ENCODE measurements at places on chromosomes 4 and X.

DNA sequence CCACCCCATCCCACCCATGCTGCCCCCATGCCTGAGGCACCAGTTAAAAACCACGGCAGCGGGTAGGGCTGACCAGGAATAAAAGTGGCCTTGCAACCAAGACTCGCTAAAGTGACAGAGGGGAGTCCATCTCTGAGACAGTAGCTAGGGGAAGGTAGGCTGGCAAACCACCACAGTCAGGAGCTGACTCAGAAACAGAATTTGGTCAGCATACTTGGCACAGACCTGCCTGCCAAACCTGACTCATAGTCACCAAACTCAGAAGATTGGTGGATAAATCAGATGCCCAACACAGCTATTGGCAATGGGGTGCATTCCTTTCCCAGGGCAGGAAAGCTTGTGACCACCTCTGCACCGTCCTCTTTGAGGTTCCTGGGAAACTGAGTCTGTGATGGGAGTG, 193.8 kb downstream of the BCOR start:
- peak; percentile 32 for DNase-seq

DNA sequence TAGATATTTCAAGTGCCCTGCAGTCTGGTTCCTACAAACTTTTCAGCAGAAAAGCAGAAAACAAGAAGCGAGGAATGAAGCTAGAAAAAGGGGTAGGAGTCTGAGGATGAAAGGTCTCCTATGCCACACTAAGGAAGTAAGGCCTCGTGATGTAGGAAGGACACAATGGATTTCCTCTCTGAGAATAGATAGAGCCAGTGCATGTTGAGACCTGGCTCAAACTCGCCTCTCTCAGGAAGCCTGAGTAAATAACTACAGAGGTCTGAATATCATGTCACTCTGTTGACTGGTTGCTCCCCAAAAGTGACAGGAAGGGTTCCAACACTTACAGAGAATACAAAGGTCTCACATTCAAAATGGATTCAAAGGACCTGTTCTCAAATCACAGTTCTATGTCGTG, 93.3 kb downstream of the GRIA3 start:
- DNase-seq: no peak

DNA sequence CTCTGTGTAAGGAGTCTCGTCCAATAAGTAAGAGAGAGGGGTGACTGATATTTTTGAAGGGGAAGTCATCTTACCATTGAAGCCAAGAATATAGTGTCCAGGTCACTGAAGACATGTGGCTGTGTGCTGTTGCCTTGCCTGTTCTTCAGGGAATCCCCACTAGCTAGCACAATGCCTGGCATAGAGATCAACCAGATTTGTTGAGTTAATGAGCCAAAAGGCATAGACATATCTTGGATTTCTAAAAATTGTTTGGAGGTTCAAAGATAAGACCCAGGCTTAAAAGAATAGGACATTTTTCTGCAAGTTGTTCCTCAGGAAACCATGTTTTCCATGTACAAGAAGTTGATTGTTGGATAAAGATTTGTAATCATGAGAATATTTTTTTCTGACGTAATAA, 119.3 kb upstream of the DKK2 start:
- DNase-seq: no peak

DNA sequence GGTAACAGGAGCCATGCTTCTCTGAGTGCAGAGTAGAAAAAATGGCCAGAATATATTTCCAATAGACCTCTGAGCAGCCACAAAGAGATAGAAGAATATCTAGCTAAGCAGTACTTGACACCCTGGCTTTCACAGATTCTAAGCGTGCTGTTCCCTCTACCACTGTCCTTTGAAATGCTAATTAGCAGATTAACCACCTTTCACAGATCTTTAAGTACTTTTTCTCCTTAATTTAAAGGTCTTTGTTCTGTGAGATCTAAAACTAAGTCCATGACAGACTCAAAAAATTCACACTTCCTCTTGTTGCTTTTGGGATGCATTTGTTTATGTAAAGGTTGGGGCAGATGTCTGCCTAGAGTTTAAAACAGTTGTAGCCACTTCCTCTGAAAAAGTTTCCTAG, 28.3 kb upstream of the MAGEC2 start:
- DNase-seq: no peak

DNA sequence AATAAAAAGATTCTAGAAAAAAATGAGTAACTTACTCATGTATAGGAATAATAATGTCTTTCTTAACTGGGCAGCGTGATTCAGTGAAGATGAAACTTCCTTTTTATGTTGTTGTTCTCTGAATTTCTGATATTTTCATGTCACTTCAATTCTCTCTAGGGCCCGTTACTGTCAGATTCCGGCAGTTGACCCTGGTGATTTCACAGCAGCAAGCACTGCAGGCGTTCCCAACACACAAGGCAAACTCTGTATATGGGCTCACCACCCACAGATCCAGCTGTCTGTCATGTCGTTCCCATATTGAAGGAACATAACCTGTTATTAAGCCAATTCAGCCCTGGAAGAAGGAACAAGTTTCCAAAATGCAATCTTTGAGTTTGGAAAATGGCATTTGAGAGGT, 288.3 kb upstream of the GALNTL6 start:
- DNase-seq: no peak

GRCh38 chr4:40769266-40769665, 19.5 kb downstream of the NSUN7 start:
- DNase-seq: peak; percentile 57

- no peak for DNase-seq
Measured at GRCh38 chr4:76074468-76074867, at the start of gene ART3. TSS of gene ART3 (plus strand) at chr4:76074709. CDS start at chr4:76075890, 1,181 bp downstream.

DNA sequence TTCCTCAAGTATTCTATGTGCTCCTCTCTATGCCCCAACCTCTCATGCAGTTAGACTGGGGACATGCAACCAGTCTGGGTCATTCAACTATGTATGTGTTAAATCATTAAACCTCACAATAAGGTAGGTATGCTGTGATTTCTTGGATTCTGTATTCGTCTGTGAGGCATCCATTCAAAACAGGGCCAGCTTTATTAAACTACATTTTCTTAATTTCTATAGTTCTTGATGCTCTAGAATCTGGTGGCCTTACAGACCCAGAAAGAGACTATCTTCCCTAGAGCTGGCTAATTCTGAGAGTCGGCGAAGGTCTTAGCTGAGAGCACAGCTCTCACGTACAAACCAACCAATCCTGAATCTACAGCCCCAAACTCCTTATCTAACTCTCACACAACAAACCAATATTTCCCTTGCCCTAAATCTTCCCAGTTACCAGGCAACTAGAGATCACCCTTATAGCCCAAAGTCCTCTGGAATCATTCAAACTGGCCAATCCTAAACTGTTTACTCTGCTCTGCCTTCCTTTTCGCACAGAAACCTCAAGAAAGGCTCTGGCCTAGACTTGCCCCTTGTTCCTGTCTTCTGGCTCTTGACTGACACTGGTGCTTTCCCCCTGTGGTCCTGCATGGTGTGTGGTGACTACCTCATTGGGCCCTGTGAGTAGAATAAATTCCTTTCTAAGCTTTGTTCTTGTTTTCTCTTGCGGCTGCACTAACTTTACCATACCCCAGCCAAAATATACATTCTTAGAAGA, 203.5 kb upstream of the TET2 start:
- peak; percentile 27 for DNase-seq

GRCh38 chr4:119730671-119730950, 102.0 kb upstream of the PDE5A start:
- DNase-seq: no peak

- no peak for DNase-seq
Measured at GRCh38 chr4:99950913-99951254, 809 bp upstream of the H2AZ1 start.

GRCh38 chr4:17152941-17153540, 254.6 kb upstream of the LDB2 start:
- DNase-seq: no peak

GRCh38 chr4:188941524-188942119, 802.4 kb downstream of the TRIML1 start:
- DNase-seq: peak; percentile 97

DNA sequence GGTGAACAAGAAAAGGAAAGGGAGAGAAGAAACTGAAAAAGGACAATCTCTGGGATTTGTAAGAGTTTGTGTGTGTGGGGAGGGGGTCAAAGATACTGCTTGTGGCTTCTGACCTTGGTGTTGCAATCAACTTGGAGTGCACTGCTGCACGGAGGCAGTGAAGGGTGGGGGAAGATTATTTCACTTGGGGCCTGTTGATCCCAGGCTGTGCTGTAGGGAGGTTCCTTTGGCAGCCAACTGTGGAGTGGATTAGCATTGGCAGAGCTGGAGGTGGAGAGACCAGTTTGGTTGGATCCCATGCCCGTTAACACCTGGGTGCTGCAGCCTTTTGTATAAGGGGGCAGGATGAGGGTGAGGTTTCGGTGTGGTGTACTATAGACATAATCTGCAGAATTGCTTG, 38.2 kb downstream of the AFF1 start:
- DNase-seq: no peak

DNA sequence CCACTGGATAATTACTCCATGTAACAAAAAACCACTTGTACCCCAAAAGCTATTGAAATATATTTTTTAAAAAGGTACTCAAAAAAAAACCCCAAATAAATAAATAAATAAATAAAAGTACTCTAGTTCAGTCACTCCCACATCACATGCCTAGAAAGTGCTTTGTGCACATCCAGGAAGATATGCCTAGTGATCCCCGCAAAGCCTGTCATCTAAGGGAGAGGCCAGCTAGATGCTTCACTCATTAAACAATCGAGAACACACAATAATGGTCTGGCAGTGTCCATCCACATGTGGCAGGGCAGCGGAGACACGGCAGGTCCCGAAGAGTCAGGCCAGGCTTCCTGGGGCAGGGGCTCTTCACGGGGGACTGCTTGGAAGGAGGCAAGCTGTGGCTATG, 47.6 kb downstream of the RAB33B start:
- DNase-seq: no peak

DNA sequence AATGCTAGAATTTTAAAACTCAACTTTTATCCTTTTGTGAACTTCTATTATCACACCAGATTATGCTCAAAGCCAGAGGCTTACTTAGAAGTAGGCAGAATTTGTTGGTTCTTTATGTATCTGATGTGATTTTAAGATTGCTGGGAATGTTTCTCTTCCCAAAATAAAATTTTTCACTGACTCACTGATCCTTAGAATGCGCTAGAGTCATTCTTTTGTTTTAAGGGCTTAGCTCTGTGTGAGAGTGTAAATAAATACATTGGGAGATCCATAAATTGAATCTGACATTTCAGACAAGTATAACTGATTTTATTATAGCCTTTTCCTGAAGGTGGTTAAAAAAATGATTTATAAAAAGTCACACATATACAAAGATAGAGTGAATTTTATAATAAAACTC, 101.3 kb downstream of the LARP1B start:
- DNase-seq: peak; percentile 60

GRCh38 chr4:165248102-165248501, 40.7 kb downstream of the KLHL2 start:
- DNase-seq: no peak

- DNase-seq: peak; percentile 11
Measured at GRCh38 chr4:92970996-92971395, 667.2 kb downstream of the GRID2 start.

- no peak for DNase-seq
Measured at GRCh38 chr4:118994030-118994429, 105.4 kb downstream of the SYNPO2 start.

DNA sequence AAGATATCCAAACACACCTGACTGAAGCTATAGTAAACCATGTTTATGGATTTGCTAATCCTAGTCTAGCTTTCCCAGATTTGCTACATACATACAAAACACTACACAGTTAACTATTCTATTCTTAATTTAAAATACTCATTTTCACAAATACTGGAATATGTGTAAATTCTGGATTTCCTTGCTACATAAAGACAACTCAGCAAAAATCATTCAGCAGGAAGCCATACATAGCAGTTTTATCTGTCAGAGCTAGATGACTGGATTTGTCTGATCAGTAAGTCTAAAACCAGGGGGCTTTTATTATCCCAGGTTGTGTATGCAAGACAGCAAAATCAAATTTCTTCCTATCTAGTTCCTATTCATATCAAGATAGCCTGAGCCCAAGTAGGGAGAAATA, 98.1 kb downstream of the CNOT6L start:
- DNase-seq: no peak

DNA sequence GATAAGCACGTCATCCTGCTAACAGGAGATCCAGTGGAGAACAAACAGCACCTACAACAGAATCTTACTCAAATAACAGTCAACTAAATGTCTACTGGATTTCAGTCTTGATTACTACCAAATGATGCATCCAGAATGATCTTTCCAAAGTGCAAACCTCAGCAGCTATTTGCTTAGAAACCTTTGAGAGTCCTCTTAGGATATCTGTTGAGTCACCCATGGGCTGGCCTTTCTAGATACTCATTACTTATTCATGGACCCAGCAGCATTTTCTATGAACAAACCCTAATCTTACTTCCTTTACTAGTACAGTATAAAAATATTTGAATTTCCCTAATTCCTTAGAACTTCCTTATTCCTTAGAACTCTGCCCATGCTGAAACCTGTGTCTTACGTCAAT, 118.5 kb upstream of the PABPC4L start:
- DNase-seq: no peak

DNA sequence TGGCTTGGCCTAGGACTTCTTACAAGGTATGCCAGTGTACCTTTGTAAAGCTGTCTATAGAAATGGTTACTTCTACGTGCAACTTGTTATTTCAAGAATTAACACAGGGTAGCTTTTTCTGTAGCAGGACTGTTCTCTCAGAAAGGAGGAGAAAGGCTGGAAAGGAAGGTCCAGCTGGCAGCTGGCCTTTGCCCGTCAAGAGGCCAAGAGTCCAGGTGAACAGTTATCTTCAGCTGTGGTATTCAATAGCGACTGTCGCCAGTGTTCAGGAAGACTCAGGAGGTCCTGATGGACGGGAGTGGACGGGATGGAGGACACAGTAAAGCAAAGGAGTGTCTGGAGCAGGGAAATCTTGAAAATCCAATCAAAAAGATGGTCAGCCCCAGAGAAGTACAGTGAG, 4.7 kb downstream of the CYP4V2 start:
- DNase-seq: no peak

DNA sequence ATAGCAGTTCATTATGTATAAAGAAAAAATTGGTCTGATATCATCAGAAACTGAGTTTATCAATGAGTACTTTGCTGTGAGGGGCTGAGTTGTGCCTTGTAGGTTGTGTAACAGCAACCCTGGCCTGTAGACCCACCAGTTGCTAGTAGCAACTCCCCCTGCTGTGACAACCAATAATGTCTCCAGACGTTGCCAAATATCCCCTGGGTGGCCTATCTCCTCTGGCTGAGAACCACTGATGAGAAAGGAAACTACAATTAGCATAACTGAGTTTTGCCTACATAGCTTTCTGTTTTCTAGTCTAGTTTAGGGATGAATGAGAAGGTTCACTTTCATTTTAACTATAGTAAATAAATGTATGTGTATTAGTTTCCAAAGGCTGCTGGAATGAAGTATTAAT, 234.1 kb downstream of the CPE start:
- DNase-seq: no peak

GRCh38 chrX:44843753-44844152, at the start of gene DUSP21:
TSS of gene DUSP21 (plus strand) at chrX:44844021. CDS start at chrX:44844133, 112 bp downstream.
- DNase-seq: no peak

GRCh38 chr4:16122308-16122711, 38.5 kb upstream of the PROM1 start:
- no peak for DNase-seq

- DNase-seq: no peak
Measured at GRCh38 chr4:168449719-168450452, 30.4 kb downstream of the DDX60L start.

GRCh38 chr4:98474408-98474844, 184.0 kb downstream of the TSPAN5 start:
- peak; percentile 69 for DNase-seq
